Suprapubic skin (tissue), 4 donors: ENCODE measurements at places on chromosomes 13 and 19.

GRCh38 chr19:16470911-16471811 lies 609 bp downstream of the EPS15L1 start:
- peak; percentile 71 for DNase-seq

DNA sequence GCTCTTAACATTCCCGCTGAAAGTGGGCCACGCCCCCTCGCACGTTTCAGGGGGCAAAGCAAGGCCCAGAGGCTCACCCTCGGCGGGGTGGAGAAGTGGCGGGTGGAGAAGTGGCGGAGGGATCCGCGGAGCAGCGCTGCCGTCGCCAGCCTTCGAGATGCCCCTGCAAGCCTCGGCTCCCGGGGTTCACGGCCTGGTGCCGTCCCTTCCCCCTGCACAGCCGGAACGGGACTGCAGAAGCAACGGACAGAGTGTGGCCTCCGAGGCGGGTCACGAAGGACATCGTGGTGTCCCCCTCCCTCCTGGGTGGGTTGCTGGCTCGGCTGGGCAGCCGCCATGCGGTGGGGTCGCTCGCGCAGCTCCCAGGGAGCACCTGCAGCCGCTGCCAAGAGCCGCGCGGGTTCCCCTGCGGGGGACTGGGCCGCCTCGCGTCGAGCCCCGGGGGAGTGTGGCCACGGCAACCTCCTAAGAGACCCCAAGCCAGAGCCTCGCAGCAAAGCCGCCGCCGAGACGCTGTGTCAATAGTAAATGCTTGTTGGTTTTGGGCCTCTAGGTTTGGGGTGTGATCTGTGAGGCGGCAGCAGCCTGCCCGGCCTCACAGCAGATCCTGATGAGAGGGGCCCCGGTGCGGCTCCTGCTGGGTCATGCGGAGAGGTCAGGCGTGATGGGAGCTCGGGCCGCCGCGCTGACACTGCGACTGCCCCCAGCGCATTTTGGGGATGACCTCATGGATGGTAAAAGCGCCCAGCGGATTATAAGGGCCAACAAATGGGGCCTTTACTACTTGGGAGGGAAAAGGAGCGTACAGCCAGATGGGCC lies 5.5 kb downstream of the TPGS1 start:
- no peak for DNase-seq

GRCh38 chr19:4473763-4474513 lies 1.8 kb downstream of the HDGFL2 start:
- DNase-seq, result peak; percentile 66

DNA sequence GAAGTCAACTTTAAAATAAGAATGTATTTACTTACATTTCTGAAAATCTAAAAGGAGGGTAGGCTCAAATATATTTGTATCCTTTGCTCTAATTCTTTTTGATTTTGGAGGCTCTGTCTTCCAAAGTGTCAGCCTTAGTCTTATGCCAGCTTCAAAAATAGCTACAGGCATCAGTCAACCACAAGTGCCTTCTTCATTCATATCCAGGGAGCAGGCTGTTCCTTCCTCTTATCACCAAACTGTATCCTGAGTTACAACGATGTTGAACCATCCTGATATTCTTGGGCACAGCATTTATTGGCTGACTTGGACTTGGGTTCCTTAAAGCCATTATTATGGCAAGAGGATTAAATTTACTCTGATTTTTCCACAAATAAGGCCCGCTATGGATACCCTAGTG lies 1161.3 kb downstream of the PCDH17 start:
- DNase-seq, result no peak

GRCh38 chr13:89457977-89458376 lies 1786.8 kb downstream of the SLITRK5 start:
- no peak for DNase-seq

DNA sequence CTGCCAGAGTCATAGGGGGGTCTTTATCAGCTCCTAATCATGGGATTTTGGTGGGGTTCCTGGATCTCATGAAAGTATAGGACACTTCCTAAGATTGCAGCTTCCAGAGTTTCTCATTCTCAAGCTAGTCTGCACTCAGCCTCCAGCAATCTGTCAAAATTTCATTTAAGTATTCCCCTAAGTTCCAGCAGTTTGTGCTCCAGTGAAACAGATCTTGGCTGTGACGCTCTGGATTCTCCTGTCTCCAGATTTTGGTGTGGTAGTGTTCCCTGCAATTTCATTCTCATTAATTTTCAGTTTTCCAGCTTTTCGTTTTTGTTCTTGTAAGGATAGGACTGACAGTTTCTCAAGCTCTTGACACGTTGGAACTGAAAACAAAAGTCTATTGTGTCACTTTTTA lies 908.9 kb upstream of the MIR17HG start:
- DNase-seq, result no peak

- DNase-seq, result no peak
Observed at GRCh38 chr13:96100457-96101220, 10.7 kb downstream of the HS6ST3 start.
